Left kidney (tissue), 8 donors: ENCODE measurements at places on chromosomes 2 and 18.

DNA sequence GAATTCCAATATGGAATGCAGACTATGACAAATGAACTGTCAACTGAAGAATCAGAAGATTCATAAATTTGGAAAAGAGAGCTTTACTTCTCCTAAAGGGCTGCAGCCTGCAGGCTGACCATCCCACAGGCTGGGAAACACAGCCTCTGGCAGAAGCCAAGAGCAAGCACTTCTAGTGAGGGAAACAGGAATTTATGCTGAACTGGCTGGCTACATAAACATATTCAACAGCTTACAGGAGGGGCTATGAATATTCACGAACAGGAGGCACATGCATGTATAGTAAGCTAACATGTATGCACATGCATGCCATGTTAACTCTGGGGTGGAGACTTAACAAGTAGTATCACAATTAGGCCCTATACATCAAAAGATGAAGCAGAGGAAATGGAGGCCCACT, 17.6 kb downstream of the HIBCH start:
- no peak for DNase-seq

DNA sequence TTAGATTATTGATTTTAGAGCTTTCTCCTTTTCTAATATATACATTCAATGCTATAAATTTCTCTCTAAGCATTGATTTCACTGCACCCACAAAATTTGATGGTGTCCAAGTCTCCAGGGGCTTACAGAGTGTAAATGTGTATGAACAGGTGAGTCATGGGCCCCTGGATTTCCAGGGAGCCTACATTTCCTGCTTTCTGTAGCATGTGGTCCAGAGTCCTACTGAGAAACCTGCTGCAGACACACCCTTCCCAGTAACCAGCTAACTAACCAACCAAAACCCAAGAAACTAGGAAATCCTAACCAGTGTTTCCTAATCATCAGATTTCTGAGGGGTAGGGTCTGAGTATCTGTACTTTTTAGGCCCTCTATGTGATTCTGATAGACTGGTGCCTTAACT, 39.5 kb upstream of the TANC1 start:
- DNase-seq, result no peak

- DNase-seq, result peak; percentile 71
These were observed 93.0 kb upstream of the SMAD2 start for GRCh38 chr18:48023334-48024008.

GRCh38 chr18:44238454-44238853, 442.2 kb upstream of the SETBP1 start:
- DNase-seq, result no peak

- no peak for DNase-seq
These were observed 24.5 kb upstream of the LPIN2 start for GRCh38 chr18:3037423-3037915.

DNA sequence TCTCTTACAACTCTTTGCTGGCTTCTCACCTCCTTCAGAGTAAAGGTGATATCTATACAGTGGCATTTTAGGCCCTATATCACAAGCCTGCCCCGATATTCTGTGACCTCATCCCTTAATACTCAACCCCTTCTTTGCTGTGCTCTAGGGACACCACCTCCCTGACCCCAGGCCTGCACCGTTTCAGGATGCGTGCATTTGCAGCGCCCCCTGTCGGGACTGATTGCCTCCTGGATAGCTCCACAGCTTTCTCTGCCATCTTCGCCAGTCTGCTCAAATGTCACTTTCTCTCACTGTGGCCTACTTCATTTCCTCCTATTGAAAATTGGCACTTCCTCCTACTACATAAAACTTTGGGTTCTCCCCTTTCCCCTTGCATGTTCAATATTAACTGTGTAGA, 289.6 kb downstream of the SOCS6 start:
- no peak for DNase-seq

GRCh38 chr18:7779211-7779610, 212.1 kb downstream of the PTPRM start:
- DNase-seq, result no peak

GRCh38 chr2:141791521-141791920, 339.3 kb downstream of the LRP1B start:
- DNase-seq, result no peak

DNA sequence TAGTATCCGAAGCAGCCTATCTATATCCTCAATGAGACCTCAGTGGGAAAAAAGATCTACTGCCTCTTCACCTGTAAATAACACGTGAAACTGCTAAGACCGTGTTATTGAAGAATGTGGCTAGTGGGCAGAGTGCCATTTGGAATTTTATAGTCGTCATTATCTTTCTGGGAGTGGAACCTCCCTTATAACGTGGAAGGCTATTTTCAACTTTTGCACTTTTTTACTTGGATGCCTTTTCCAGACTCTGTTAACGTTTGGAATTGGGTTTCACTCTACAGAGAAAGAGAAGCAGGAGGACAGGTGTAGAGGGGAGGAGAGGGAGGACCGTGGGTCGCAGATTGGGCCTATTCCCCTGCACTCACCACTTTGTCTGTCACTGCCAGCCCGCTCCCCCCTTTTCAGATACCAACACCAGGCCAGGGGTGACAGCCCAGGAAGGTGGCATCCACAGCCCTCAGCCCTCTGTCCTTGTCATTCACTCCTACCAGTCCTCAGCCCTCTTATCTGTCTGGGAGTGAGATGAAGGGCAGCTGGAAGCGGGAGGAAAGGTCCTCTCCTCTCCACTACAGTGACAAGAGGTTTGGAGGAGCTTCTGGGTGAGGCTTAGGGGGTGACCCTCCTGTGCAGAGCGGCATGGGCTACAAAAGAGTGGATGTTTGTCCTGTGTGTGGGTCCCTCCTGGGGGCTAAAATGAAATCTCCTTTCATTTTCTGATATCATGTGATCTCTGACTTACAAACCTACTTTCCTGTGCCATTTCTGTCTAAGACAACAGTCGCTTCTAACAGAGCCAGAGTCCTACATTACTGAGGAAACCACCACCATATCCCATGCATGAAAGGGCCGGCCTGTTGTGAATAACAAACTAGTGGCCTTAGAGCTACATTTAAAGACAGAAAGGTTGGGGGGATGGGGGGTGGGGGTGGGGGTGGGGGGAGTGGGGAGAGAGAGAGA, 23.9 kb upstream of the CEP68 start:
- no peak for DNase-seq

DNA sequence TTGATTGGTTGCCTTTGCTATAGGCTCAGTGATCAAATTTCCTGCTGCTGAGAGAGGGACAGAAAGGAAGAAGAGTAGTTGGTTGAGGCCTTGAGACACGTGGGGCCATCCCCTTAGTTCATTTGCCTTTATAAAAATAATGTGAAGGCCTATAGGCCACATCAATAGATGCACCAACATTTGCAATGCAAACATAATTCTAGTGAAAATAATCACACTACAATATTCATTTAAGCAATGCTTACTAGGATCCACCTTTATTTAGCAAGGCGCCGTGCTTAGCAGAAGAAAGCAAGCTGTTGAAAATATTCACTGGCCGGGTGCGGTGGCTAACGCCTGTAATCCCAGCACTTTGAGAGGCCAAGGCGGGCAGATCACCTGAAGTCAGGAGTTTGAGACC, 105.3 kb upstream of the CXCR4 start:
- no peak for DNase-seq

DNA sequence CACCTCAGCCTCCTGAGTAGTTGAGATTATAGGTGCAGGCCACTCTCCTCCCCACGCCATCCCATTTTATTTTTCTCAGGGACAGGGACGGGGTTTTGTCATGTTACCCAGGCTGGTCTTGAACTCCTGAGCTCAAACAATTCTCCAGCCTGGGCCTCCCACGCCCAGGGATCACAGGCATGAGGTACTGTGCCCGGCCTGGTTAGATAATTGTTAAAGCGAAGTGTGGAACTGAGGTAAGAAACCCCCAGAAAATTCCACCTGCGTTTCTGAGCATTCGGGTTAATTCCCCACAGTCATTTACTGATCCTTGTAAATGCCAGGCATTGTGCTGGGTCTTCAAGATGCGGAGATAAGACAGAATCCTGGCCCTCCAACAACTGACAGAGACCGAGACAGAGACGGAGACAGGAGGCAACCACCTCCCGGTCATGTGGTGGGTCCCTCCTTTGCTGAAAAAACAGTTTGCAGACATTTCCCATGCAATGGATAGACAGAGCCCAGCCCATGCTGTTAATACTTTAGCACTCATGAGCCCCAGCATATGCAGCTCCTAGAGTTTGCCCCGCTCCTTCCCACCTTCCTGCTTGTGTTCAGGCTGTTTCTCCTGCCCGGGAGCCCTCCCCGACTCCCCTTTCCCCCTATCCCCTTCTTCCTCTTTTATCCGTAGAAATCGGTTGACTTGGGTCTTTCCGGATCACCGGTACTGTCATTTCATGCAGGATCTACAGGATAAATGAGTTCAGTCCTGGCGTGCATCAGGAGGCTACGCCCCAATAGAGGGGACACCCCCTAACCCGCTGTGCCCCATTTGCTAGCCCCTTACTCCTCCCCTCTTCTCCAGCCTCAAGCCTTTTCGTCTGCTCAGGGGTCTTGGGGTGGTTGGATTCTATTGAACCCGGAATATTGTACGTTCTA, 1.6 kb upstream of the RHOB start:
- no peak for DNase-seq

DNA sequence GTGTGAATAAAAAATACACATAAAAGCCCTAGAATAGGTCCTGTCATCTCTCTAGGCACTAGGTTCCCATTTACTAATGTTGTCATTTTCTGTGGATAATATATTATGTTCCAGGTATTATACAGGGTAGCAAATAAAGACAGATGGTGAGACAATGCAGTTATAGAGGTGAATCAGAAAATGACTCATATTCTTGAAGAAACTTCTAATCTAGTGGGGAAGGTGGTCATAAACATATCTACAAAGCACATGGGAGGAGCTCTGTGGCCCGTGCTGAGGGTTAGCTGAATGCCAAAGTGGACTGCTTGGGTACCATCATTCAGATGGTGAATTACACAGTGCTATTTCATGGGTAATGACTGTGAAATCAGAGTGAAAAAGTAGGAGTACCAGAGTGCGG, 700.9 kb downstream of the ERBB4 start:
- no peak for DNase-seq

DNA sequence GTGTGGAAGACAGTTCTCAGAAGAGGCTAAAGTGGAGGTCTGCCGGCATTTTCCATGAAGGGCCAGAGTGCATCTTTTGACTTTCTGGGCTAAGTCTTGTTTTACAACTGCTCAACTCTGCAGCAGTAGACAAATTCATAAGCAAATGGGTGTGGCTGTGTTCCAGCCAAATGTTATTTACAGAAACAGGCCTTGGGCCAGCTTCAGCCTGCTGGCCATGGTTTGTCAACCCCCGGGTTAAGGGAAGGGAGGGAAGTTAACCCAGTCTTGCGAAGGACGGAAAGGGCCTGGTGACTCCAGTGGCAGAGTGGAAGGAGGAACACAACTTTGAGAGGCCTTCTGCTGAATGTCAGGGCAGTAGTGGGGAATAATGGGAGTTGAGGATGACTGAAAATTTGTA, 34.3 kb upstream of the NCKAP5 start:
- DNase-seq, result no peak

DNA sequence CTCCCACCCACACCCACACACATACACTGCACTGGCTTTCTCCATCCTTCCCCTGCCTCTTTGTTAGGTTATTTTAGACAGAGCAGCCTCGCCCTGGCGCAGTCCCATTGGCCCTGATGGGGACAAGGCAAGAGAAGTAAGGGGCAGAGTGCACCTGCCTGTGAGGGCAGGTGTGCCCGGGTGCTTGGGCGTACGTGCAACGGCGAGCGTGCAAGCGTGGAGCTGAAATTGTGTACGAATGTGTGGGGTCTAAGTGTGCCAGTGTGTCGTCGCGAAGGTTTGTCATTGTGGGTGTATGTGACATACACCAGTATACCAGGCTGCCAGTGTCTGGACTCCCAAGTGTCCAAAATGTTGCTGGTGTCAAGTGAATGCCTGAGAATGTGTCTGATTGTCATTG, 544 bp downstream of the LRATD1 start:
- no peak for DNase-seq

DNA sequence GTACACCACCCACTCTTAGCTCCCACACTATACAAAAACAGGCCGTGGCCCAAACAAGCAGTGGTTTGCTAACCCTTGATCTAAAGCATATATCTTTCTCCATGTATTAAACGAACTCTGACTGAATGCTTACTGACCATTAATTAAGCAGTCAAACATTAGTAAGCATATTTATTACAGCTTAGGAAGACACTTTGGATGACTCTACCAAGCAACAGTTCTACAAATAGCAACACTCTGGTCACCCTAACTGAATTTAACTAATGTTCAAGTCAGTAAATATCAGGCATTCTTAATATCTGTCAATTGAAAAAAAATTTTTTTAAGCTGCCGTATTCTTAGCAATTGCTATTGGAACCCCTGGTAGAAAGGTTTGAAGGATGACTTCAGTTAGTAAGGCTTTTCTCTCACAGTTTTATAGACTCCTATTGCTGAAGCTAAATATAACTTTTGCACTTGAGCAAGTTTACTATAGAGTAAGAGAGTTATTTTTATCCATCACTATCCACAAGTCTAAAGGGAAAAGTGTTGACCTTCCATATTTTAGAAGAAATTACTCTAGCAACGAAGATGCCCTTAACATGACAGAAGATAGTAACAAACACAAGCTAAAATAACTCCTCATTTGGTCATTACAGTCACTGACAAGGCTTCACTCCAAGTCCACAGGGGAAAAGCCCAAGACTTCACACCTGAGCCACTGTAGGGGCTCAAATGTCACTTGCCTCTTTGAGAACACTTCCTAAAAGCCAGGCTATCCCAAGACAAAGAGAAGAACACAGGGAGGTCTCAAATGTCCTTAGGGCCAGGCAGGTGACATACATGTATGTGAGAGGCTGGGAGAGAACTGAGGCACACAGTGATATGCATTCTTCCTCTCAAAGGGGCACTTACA, 74.4 kb downstream of the RTN4 start:
- no peak for DNase-seq

DNA sequence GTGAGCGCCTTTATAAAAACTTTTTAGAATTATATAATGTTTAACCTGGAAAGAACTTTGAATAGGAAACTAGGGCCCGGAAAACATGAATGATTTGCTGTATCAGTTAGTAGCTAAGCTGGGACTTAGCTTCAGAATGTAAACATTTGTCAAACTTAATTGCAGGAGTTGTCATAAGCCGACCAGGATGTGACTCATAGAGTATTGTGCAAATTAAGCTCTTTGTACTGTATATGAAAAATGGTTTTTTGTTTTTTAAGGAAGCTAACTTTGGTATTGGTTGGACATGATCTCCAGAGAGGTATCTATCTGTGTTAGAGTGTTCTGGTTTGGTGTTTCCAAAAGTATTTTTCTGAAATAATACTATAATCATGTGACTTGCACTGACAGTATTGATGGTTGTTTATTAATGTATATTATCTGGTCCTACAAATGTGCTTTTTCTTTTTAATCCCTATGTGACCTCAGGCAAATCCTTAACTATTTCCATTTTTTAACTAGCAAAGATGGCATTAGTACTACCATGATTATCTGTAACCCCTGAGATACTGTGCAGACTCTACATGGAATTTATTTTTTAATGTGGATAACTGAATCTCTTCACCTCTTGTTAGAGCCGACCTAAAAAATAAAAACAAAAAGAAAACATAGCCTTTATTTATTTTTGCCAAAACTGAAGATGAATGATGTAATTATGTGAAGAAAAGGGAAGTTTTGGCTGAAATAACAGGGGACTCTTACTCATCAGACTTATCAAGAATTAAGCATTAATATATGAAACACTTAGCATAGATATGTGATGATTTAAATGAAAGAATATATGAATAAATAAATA, 11.7 kb downstream of the YIPF4 start:
- DNase-seq, result no peak
